ENCODE measurements at places on chromosomes 7 and 10.

GRCh38 chr7:116873619-116874018 is 11.2 kb downstream of the CAPZA2 start:
- DNase-seq = no peak

GRCh38 chr10:133162178-133162909 is 2.3 kb downstream of the KNDC1 start:
- DNase-seq = no peak

DNA sequence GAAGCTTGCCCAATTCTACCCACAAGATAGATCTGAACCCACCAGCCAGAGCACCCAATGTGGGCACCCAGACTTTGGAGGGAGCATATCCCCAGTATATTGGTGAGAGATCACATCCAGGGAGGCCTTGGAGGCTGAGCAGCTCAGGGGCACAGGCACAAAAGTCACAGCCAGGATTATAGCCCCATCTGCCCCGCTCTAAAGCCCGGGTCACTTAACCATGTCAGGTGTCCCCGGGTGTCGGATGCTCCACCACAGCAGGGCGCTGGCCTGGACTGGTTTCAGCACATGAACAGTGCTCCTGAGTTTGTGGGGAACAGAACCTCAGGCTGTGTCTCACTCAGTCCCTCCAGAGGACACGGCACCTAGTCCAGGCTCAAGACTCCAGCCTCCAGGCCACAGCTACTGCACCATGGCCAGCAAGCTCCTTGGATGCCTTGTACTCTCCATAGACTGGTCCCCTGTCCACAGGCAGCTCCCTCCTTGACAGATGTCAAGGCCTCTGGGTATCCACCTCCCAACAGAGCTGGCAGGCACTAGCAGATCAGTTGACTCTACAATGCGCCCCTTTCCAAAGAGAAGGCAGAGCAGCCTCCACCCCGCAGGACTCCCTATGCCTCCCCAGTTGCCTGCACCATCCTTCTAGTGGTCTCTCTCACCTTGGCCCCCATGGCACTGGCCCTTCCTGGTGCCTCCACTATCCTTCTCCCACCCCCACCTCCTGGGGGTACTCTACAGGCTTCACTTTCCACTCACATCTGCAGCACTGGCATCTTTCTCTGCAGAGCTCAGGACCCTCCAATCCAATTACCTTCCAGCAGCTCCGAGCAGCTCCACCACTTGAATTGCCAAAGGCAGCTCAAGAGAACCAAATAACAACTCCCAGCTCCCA is 306.0 kb downstream of the GRID1 start:
- DNase-seq = no peak

DNA sequence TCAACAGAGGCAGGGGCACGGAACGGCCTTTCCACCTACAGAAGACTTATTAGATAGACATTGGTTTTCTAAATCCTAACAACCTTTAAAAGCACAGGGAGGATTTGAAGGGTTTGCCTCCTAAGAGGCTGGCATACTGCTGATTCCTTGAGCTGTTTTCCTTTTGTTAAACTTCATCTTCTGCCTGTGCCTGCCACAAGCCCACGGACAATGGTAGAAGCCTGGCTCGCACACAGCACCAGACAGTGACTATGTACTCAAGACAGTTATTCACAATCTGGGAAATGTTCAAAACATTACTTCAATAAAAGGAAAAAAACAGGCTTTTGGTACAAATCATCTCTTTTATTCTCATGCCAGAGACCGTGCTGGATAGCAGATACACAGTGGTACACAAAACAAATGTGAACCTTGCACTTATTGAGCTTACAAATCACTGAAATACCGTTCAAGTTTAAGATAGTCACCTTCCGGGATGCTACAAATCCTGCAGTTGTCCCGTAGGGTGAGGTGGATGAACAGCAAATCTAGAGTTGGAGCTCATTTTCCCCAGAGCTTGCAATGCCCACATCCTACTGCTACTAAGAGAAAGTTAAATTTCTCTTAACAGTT is 63.9 kb downstream of the VPS41 start:
- DNase-seq = no peak

GRCh38 chr7:134175334-134176036 is 48.3 kb downstream of the LRGUK start:
- no peak for DNase-seq

- DNase-seq = no peak
Observed at GRCh38 chr10:60916025-60916424, 28.0 kb downstream of the RHOBTB1 start.

GRCh38 chr10:33041783-33042437 is 83.9 kb upstream of the ITGB1 start:
- no peak for DNase-seq

DNA sequence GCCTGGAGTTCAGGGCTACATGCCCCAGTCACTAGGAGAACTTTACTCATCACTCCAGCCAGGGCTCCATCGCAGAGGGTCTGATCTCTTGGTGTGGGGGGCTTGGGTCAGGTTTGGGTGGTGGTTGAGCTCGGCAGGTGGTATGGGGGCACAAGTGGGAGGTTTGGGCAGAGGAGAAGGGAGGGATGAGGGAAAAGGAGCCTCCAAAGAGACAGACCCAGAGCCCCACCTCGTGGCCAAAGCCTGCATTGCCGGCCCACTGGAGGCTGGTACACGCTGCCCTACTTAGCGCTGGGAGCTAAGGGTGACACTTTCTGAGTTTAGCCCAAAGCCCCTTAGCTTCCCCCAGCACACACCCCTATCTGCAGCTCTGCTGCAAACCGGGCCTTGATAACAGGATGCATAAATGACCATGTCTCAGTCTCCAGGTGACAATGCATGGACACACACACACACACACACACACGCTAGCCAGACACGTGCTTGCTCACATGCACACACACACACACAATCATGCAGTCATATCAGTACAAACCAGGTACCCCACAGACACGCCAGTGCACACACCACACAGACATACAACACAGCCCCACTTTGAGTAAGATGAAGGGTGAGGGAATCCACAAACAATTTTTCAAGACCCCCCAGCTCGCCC is 14.7 kb downstream of the LZTS2 start:
- peak; percentile 58 for DNase-seq

DNA sequence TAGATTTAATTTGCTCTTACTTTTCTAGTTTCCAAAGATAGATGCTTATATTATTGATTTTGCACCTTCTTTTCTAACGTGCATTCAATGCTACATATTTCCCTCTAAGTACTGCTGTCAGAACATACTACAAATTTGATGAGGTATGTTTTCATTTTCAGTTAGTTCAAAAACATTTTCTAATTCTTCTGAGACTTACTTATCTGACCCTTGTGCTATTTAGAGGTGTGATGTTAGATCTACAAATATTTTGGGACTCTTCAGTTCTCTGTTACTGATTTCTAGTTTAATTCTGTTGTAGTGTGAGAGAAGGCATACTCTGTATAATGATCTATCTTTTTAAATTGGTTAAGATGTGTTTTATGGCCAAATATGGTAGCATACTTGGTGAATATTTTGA is 97.8 kb upstream of the TMEM168 start:
- no peak for DNase-seq

DNA sequence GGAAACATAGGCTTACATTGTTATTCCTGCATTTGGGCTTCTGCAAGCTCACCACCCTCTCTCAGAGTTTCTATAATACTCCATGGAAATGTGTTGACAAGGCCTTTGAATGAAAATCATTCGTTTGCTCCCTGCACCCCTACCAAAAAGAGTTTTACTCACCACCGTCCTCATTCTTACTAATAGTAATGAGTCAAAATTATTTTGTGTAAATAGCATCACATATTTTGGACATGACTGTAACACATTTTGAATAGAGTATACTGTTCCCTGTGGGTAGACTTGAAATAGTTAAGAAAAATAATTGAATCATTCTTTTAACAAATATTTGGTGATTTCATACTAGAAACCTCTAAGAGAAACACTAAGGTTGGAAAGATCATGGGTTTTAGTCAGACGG is 84.6 kb downstream of the AKAP9 start:
- DNase-seq = no peak

- DNase-seq = no peak
Observed at GRCh38 chr7:74092321-74092963, 8.8 kb downstream of the LIMK1 start.

- DNase-seq = no peak
Observed at GRCh38 chr10:66983475-66983818, 57.6 kb downstream of the LRRTM3 start.

- no peak for DNase-seq
Observed at GRCh38 chr10:61097026-61097425, 153.0 kb upstream of the RHOBTB1 start.

DNA sequence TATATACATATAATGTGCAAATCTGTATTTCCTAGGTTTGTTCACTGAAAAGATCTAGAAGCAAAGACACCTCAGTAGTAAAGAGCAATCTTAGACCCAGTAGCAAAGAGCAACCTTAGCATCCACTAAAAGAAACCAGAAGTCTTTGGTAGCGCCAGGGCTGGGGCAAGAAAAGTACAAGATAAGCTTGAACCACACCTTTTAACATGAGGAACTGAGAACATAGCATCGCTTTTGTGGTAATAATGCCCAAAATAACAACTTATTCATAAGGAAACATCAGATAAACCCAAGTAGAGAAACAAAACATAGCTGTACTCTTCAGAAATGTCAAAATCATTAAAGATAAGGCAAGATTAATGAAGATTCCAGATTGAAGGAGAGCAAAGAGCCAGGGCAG is 173.4 kb downstream of the IMMP2L start:
- DNase-seq = no peak

DNA sequence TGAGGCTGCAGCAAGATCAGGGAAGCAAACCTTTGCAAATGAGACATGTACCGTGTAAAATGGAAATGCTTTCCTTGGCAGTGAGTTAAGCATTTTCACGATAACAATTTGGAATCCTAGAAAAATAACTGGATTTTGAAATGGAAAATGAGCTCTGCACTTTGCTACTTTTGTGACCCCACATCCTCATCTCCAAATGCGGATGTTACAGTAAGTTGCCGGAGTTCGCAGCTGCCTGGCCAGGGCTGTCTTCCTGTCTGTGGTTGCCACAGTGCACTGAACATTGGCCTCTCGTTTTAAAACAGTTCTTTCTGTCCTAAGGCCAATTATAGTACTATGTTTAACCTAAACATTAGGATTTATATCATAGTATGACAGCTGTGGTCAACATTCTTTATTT is 136.2 kb upstream of the FZD8 start:
- DNase-seq = no peak

- DNase-seq = no peak
Observed at GRCh38 chr10:112376396-112376790, 2.5 kb downstream of the ACSL5 start.

DNA sequence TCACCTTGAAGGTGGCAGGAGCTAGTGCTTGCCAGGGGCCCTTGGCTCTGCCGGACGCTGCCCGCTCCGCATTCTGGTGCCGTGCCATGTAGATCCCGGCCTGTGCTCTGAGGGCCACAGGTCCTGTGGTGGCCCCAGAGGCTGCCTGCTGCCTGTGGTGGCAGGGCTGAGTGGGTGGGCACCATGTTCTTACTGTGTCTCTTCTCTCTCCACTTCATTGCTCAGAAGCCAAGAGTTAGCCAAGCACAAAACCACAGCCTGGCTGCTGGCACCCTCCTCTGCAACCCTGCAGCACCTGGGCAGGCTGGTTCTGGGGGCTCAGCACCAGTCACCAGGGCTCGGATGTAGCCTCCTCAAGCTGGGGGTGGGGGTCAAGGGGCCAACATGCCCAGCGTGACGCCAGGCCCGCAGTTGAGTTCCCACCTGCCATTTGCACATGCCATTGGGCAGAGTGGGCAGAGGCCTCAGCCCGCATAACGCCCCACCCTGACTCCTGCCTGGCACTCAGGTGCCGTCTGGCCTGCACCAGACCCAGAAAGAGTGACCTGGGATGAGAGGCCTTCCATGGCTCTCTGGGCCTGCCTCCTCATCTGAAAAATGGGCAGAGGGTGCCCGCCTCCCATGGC is 16.3 kb downstream of the ZMIZ1 start:
- DNase-seq = no peak

DNA sequence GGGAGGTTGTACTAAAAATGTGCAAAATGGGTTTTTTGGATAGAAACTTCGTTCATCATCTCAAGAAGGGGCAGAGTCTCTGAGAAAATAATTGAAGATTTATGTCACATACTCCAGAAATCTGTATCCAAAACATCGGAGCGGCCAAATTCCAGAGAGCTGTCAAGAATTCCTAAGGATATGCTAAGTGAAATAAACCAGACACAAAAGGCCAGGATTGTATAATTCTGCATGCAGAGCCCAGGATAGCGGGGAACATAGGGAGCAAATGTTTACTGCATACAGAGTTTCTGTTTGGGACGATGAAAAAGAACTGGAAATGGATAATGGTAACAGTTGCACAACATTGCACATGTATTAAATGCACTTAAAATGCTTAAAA is 224.2 kb upstream of the AUTS2 start:
- DNase-seq = no peak

DNA sequence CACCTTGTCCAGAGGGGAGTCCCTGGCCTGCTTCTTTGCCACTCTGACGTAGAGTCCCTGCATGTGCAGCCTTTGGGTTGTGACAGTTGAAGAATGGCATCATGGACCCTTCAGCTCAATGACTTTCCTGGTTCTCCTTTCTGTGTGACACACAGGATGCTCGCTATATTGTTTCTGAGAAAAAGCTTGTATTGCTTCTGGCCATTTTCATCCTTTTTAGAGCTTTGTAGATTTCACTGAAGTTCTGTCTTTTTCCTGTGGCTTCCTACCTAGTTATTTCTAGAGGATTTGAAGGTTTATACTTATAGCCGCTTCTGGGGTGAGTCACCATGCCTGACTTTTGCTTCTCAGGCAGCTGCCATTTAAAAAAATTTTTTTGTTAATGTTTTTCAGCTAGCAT is 27.0 kb downstream of the SND1 start:
- DNase-seq = no peak

- no peak for DNase-seq
Observed at GRCh38 chr10:123007558-123008354, 839 bp downstream of the IKZF5 start.

DNA sequence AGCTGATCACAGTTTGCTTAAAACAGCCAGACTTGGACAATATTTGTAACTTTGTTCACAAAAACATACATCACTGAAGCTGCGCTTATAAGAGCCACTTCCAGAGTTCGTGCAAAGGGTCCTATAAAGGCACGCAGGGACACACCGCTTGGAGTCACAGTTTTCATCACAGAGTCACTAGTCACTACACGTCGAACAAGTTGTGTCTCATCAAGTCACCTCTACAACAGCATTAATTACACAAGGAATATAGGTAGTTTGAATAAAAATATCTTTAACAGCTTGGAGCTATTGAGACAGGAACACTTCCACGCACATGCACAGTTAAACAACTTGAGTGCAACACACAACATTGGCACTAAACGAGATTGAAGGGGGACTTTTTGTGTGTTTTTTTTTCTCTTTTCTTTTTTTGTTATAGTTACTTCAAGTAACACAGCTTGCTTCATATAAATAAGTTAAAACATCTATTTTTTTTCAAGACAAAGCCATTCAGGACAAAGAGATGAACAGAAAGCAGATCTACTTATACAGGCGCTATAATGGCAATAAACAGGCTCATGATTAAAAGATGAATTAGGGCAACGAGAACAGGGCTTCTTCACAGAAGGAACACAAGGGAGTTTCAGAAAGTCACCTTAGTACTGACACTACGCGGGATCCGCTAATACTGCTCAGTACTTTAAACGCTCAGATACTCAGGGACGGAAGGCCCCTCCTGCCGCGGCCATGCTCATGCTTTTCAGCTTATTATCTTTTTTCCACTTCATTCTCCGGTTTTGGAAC is 2.2 kb downstream of the HOXA5 start:
- DNase-seq = no peak

Data from activated CD4-positive, CD25-positive, alpha-beta regulatory T cell (primary cell).